Pulmonary artery endothelial cell (primary cell): ENCODE measurements at places on chromosomes 16 and 17.

DNA sequence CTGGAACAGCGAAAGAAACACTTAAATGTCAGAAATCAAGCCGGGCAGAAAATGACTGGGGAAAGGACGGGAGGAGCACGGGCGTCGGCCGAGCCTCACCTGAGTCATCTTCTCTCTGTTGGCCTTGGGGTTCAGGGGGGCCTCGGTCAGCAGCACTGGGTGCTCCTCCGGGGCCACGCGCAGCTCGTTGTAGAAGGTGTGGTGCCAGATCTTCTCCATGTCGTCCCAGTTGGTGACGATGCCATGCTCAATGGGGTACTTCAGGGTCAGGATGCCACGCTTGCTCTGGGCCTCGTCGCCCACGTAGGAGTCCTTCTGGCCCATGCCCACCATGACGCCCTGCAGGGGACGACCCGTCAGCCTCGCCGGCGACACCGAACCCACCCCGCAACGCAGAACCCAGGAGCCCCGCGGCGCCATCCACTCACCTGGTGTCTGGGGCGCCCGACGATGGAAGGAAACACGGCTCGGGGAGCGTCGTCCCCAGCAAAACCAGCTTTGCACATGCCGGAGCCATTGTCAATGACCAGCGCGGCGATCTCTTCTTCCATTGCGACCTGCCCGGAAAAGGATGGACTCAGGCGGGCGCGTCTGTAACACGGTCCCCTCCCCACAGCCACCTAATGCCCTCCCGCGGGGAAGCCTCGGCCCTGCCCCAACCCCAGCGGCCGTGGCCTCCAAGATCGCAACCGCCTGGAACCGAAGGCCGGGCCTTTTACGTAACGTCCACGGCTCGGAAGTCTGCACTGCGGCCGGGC, 616 bp downstream of the ACTG1 start:
- DNase-seq, result no peak

DNA sequence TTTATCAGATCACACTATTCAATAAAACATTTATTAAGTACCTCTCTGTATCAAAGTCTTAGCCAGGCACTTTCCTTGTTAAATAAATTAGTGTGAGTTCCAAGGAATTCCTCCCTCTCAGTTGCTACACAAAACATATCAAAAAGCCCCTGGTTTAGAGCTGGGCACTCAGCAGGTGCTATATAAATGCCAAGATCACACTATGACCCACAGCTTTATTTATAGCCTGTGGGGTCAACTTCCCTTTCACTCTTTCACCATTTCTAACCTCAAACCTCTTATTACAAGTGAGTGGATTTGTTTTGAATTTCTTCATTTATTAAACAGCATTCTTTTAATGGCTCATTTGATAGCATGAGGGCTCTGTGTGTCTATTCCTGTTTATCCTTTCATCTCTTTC, 112.6 kb upstream of the MPHOSPH6 start:
- no peak for DNase-seq

- no peak for DNase-seq
Observed at GRCh38 chr17:61443475-61443882, 8.7 kb upstream of the TBX4 start.

GRCh38 chr16:73553941-73554660, 506.2 kb upstream of the ZFHX3 start:
- no peak for DNase-seq
